A549 treated with CORT108297 at 1 μM for 4 hours (cell line): ENCODE measurements at places on chromosomes 4 and X. TPM values are rescaled to one million over a fixed set of nuclear protein-coding genes. Genes with fewer than 3 reads are reported as not detected.

Gene RNF128
- 0.06 to 0.10 TPM (median 0.09 TPM) in 3 of 5 replicates, not detected in the others for total RNA-seq

Gene PRDM5
- total RNA-seq: 3.3 to 4.8 TPM (median 4.2 TPM) in 5 replicates

Gene DMRTC1B
- total RNA-seq: 0.09 to 0.24 TPM in 2 of 5 replicates, not detected in the others

Gene SLC38A5
- 0.12 to 0.34 TPM (median 0.23 TPM) in 5 replicates for total RNA-seq

Gene GLOD5
- total RNA-seq: not detected in 5 replicates

Gene CYP2U1
- 1.3 to 2.0 TPM (median 1.7 TPM) in 5 replicates for total RNA-seq

Gene IDH3G
- total RNA-seq: 61.4 to 65.8 TPM (median 64.4 TPM) in 5 replicates

Gene AMER1
- total RNA-seq: 2.1 to 3.0 TPM (median 2.7 TPM) in 5 replicates
